Aorta (tissue), 5 donors: ENCODE measurements at places on chromosomes 1 and 21. TPM values are rescaled to one million over a fixed set of nuclear protein-coding genes. Genes with fewer than 3 reads are reported as not detected.
A peak's percentile ranks its signal among the peaks of the same experiment; 100 is the strongest.

DNA sequence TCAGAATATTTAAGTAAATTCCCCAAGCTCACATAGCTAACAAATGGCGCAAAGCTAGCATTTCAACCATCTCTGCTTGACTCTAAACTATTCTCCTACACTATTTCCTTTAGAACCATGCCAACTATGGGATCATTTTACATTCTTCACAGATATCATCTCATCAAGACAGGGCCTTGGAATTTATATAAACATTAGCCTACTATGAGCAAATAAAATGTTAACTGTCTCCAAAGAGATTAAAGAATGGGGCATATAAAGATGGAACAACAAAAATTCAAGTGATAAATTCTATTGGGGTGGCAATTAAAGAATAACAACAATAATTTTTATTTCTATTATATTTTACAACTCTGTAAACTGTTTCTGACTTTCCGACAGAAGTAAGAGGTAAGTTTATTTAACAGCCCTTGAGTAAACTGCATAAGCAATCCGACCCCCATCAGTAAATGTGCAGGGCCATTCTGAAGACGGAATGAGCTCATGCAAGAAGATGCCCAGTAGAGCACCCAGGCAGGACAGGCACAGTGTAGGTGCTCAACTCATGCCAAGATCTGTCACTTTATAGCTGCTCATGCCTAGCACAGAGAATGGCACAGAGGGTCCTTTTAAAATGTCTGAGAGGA is 261.9 kb downstream of the VAV3 start:
- DNase-seq: no peak
- H3K27ac ChIP-seq: no peak overlapping the region
- H3K27me3 ChIP-seq: no peaks in the 10 kb centered on the region
- no peaks in the 10 kb centered on the region for H3K4me1 ChIP-seq
- H3K36me3 ChIP-seq: no peaks in the 10 kb centered on the region

GRCh38 chr21:15066123-15066575 is 1.3 kb upstream of the NRIP1 start:
- H3K36me3 ChIP-seq: no peaks in the 10 kb centered on the region
- H3K4me3 ChIP-seq: peak overlapping the region; percentile 85
- H3K4me1 ChIP-seq: no peaks in the 10 kb centered on the region
- peak overlapping the region; percentile 24 for H3K27ac ChIP-seq

The USF1 gene
- 67.0 TPM for total RNA-seq

The SH2D2A gene
- 2.7 TPM for total RNA-seq

GRCh38 chr21:10464975-10465374 is 56.4 kb upstream of the TPTE start:
- no peaks in the 10 kb centered on the region for H3K36me3 ChIP-seq
- H3K4me3 ChIP-seq: no peak overlapping the region
- no peaks in the 10 kb centered on the region for H3K27me3 ChIP-seq
- H3K27ac ChIP-seq: no peak overlapping the region
- DNase-seq: no peak

GRCh38 chr1:172727956-172728603 is 69.2 kb downstream of the FASLG start:
- no peak for DNase-seq
- H3K27me3 ChIP-seq: peaks cover 2% of the 10 kb centered on the region
- H3K4me1 ChIP-seq: no peaks in the 10 kb centered on the region

The PSRC1 gene
- 4.2 TPM for total RNA-seq

DNA sequence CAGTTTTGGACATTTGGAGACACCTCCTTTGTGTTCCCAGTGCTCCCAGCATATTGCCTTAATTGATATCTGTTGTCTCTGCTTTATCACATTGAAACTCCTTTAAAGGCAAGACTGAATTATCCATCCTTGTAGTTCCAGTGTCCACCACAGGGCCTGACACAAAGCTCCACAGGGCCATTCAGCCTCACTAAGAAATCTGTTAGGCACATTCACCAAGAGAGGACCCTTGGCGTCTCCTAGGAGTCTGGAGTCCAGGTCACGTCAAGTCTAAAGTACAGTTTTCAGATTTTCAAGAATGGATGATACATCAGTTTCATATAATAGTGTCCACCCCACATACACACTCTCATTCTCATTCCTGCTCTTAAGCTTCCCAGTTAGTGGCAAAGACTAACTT is 4.8 kb downstream of the ACP6 start:
- H3K27me3 ChIP-seq: no peaks in the 10 kb centered on the region
- H3K4me3 ChIP-seq: no peak overlapping the region
- no peaks in the 10 kb centered on the region for H3K36me3 ChIP-seq
- H3K27ac ChIP-seq: no peak overlapping the region
- no peak for DNase-seq

The PLA2G2E gene
- total RNA-seq: not detected
